ENCODE measurements at places on chromosomes 11 and 22.
A peak's percentile ranks its signal among the peaks of the same experiment; 100 is the strongest.

GRCh38 chr22:47187176-47187957 lies 424.9 kb downstream of the TBC1D22A start:
- no peak for DNase-seq

DNA sequence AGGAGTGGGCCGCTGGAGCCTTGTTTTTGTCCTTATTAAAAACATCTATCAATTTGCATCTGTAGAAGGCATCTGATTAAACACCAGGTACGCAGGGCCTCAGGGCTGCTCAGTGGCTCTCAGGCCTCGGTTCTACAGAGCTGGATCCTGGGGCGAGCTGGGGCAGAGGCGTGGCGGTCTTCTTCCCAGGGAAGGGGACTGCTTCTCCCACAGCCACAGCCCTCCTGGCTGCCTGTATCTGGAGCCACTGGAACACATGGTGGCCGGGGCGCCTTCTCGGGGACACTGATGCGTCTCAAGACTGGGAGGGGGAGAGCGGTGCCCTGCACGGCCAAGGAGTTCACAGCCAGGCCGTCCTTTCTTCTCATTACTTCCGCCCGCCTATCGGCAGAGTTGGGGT lies 1178.2 kb downstream of the BRD1 start:
- no peak for DNase-seq

DNA sequence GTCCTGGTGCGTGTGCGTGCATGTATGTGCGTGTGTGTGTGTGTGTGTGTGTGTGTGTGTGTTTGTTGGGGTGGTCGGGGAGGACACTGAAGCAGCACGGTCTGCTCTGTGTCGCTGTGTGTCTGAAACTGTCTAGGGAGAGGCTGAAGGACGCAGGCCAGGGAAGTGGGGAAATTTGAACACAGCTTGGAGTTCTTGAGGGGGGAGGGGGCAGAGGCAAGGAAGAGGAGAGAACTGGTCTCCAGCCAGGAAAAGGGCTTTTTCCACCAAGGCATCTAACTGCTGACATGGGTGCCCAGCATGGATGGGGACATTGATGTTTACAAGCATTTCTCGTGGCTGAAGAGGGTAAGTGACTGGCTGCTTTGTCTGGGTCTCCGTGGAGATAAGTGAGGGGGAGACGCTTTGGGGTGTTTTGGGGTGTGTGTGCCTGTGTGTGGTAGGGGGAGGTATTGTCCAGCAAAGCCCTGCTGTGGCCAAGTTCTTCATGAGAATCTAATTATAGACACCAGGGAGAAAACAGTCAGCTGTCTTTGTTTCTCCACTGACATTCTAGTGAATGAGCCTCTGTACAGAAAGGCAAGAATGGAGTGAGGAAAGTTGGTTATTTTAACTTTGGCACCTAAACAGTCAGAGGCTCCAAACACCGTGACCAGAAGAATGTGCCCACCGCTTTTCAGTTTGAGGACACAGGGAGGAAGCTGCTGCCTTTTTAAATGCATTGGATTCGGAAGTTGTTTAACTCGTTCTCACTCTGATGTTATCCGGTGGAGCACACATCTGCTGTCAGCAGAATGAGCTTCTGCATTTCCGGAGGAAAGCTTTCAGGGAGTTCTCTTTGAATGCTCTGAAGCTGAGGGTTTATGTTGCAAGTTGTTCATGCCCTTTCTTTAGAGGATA lies 63.7 kb downstream of the PPFIBP2 start:
- peak; percentile 72 for DNase-seq

GRCh38 chr22:17266251-17266971 lies 47.2 kb upstream of the ADA2 start:
- DNase-seq = peak; percentile 27

GRCh38 chr22:46262449-46263215 lies 511 bp downstream of the PKDREJ start:
- no peak for DNase-seq

GRCh38 chr11:115226556-115226955 lies 277.7 kb downstream of the CADM1 start:
- DNase-seq = no peak

DNA sequence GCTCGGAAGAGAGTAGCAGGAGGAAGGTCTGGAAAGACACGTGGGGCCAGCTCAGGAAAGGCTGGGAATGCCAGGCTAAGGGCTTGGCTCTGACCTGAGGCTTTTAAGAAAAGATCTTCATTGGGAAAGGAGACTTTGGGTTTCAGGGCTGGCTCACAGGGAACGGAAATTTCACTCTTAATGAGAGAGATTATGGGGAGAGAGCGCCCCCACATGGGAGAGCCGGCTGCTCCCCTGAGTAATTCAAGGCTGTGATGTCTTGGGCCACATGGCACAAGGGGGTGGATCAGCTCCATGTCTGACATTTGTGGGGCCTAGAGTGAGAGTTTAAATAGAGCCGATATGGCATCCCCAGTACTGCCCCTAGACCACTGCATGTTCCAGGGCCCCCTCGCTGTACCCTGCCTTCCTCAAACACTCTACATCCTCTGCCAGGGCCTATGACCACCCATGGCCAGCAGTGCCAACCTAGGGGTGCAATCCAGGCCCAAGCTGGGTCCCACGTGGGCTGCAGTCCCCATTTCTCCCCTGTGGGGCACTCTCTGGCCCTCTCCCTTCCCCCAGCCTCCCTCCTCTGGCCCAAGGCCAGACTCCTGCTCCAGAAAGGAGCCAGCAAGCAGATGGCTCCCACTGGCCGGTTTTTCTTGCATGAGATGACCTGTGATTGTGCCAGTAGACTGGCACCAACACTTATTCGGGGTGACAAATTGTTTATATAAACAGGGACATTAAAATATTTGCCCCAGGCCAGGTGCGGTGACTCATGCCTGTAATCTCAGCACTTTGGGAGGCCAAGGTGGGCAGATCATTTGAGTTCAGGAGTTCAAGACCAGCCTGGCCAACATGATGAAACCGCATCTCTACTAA lies 75.2 kb downstream of the ISX start:
- DNase-seq = no peak
